ENCODE measurements at places on chromosomes 2 and 18.

DNA sequence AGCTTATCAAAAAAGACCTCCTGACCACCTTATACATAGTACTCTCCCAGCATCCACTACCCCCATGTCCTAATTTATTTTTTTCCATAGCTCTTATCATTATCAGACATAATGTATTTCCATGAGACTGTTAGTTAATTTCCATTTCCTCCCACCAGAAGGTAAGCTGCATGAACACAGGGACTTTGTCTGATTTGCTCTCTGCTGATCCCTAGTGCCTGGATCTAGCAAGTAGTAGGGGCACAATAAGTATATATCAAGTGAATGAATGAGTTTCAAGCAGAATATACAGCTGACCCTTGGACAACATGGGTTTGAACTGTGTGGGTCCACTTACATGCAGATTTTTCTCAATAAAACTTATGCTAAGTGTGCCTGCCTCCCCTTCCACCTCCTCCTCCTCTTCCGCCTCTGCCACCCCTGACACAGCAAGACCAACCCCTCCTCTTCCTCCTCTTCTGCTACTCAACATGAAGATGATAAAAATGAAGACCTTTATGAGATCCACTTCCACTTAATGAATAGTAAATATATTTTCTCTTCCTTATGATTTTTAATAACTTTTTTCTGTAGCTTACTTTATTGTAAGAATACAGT, 53.8 kb downstream of the CTAGE1 start:
- DNase-seq: no peak

- no peak for DNase-seq
Observed at GRCh38 chr2:119147776-119148715, 10.5 kb downstream of the C1QL2 start.

DNA sequence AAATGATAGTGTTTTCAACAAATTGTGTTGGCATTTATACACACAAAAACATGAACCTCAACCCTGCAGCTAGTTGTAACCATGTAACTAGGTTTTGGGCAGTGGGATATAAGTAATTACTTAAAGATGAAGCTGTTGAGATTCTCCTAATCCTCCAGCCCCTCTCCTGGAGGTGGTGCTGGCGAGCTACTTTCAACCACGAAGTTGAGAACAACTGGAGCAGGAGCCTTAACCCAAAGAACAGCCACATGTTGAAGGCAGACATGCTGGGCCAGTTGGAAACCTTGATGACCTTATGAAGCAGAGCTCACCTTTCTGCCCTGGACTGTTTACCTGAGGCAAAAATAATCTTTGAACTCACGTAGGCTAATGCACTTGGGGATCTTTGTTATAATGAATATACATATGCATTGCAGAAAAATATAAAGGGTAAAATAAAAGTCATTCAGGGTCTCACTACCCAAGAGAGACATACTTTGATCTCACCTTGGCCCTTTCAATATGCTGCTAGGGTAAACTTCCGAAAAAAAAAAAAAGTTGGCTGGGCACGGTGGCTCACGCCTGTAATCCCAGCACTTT, 89.6 kb upstream of the NPAS2 start:
- DNase-seq: peak; percentile 27

GRCh38 chr2:46269544-46270273, 27.5 kb upstream of the EPAS1 start:
- no peak for DNase-seq

GRCh38 chr2:187382131-187382530, 65.9 kb downstream of the CALCRL start:
- DNase-seq: no peak

GRCh38 chr2:215746226-215746886, 267.0 kb downstream of the MREG start:
- no peak for DNase-seq

DNA sequence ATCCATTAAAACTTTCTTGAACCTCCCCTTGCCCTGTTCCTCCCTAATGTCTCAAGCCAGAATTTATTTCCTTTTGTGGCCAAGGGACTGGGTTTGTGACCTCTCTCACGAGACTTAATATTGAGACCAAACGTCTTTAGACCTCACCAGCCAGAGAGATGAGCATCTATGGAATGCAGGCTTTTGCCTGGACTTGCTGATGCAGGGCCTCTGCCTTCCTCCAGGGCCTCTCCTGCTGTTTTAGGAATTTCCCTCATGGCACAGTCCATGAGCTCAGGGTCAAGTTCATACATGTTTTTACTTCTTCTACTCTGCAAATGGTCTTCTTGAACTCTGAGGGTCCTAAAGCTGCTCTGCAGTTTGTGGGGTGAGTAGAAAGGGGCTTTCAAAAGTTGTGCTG, 22.3 kb downstream of the IL1B start:
- no peak for DNase-seq

DNA sequence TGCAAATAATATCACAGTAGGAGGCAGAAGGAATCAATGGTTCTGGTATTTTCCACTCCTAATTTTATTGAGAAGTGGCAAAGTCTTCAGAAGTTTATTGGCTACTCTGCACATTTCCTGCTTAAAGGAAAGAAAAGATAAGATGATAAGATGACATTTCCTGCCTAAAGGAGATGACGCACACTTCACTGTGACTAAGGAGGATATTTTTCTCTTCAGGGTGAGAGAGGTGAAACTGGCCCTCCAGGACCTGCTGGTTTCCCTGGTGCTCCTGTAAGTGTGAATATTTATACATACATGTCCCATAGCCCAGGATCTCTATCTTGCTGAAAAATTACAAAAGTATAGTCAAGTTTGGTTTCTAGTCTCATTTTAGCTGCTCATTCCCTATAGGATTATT, 27.9 kb downstream of the COL3A1 start:
- no peak for DNase-seq

DNA sequence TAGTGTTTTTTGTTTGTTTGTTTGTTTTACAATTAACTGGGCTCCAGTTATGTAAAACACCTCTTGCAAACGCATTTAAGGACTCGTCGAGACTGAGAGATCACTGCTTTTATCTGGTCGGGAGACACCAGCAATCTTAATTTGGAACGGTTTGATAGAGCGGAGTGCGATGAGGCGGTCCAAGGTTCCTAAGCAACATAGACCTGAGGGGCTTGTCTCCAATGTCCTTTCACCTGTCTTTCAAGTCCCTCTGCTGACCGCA, 729 bp upstream of the SELENOI start:
- no peak for DNase-seq

DNA sequence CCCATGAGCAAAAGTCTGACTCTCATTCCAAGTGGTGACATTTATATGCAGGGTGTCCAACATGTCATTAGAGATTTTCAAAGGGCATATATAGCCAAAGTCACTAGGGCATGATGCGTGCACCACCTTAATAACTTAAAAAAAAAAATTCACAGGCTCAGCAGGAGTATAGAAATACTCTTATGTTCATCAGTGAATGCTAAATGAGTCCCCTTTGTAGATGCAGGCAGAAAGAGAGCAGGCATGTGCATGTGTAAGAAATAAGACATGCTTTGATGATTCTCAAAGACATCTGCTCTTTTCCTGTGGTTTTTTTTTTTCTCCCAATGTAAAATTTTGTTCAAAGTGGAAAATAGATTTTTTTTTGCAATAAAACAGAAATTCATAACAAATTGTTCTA, 112.3 kb upstream of the AQP4 start:
- DNase-seq: no peak

DNA sequence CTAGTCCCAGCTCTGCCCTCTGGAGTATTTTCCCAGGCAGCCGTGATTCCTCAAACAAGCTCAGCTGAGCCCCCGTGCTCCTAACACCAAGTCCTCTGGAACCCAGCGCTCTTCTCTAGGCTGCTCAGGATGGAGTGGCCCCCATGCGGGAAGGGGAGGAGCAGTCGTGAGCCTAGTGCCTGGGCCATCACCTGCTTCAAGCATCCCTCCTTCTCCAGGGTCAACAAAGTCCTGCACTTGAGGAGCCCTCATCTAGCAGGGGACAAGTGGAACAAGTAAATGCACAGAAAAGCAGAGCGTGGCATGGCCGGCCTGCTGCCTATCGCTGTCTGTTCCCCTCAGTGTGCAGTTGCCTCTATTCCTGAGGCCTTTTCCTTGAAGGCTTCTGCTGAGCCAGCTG, 168.6 kb downstream of the INHBB start:
- no peak for DNase-seq

- DNase-seq: no peak
Observed at GRCh38 chr2:88658326-88658725, 31.1 kb upstream of the EIF2AK3 start.

GRCh38 chr2:234674781-234675201, 177.9 kb upstream of the ARL4C start:
- no peak for DNase-seq

DNA sequence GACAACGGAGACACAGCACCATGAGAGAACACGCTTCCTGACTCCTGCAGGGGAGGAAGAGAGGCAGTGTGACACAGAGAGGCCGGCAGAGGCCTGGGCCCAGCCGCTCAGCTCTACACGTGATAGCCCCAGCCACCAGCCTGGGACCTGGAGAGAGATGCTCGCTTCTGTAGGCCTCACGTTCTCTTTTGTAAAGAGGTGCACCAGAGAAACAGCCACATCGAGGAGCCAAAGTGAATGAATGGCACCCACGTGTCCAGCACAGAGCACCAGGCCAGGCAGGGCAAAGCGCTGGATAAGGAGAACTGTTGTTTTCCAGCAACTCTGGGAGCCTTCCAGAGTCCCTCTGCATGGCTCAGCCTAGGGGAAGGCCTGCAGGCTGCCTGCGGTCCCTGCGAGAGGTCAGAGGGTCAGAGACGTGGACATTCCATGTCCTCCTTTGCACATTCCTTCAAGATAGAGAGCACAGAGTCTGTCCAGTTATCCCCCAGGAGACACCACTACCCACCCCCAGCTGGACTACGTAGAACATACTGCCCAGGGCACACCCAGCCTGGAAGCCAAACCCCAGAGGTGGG, 14.2 kb downstream of the LIMS2 start:
- no peak for DNase-seq

GRCh38 chr2:159208438-159208837, 78.1 kb downstream of the WDSUB1 start:
- DNase-seq: no peak

GRCh38 chr2:24451805-24452501, 39.1 kb upstream of the NCOA1 start:
- DNase-seq: no peak

GRCh38 chr18:59448546-59448945, 89.5 kb upstream of the LMAN1 start:
- DNase-seq: no peak

- DNase-seq: no peak
Observed at GRCh38 chr18:62838475-62839098, 123.2 kb downstream of the PHLPP1 start.

DNA sequence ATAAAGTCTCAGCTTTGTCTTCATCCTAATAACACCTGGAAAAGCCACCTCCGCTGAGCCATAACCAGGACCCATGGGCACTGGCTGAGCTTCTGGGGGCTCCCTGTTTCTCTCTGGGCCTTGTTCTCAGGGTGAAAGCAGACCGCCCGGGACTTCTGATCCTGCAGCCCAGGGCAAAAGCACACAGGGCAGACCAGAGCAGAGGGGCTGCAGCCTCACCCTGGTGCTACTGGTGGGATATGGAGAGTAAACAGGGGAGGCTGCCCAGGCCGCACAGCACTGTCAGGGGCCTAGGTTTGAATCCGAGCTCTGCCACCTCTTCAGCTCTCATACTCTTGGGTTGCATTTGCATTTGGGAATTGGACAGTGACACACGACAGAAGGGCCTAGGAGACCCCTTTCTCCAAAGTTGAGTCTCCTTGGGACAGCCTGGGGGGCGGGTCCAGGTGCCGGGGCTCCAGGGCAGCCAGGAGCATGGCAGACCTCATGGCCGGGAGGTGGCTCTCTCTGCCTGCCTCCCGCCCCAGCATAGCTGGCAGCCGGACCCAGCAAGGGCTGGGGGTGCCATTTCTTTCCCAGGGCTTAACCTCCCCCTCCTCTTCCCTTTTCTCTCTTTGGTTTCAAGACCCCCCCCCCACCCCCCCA, 164.9 kb downstream of the INHBB start:
- no peak for DNase-seq

- DNase-seq: no peak
Observed at GRCh38 chr2:47493317-47494035, 90.5 kb downstream of the MSH2 start.

DNA sequence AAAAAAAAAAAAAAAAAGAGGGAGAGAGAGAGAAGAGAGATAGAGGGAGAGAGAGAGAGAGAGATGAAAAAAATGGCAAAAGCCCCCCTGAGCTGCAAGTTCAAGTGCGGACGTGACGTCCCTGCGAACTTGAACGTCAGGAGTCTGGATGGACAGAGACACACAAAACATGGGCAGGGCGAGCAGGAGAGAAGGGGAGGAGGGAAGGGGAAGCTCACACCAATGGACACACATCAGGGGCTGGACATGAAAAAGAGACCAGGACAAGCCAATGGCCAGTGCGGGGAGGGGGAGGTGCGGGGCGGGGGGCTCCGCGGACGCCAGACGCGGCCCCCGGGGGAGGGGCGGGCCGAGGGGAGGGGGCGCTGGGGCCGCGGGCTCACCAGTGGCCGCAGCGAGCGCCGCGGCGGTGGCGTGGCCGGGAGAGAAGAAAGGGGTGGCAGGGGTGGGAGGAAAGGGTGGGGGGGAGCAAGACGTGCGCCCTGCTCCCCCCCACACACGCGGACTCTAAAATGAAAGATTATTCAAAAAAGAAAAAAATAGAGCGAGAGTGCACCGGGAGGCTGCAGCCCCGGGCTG, at the start of gene BCL11A:
Gene BCL11A (minus strand): TSS at position 160 of the 579 bp plus-strand sequence. CDS start 384 bp downstream, outside the sequence.
- DNase-seq: peak; percentile 25

GRCh38 chr2:150482111-150482510, 5.4 kb downstream of the RND3 start:
- no peak for DNase-seq

GRCh38 chr2:67667054-67667908, 270.1 kb downstream of the ETAA1 start:
- no peak for DNase-seq

GRCh38 chr18:26336572-26336971, 110.3 kb downstream of the TAF4B start:
- no peak for DNase-seq

DNA sequence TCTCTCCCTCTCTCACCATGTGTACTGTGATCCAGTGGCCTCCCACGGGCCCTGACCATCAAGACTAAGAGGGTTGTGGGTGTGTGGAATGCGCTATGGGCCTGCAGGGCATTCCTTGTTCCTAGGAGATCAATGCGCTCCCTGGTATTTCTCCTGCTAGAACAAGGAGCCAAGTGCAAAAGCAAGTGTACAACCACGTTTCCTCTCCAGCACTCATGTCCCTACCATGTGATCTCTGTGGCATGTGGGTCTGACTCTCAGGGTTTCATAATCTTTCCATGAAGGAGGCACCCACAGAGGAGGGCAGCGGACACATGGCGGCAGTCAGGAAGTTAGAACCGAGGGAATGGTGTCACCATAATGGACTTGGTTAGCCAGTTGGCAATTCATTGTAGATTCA, 91.4 kb downstream of the MAPK4 start:
- DNase-seq: no peak

DNA sequence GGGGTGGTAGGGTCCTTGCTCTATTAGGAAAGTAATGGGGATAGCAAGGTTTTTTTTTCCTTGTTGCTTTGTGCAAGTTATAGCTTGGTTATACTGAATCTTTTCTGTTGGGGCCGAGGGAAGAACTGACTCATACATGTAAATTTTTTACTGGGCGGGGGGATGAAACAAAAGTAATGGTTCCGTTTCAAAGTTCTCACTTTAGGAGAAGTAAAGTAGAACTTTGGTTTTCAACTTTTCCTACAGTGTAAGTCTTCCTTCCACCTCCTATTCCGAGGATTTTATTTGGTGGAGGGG, 1.1 kb downstream of the AFTPH start:
- no peak for DNase-seq

- DNase-seq: no peak
Observed at GRCh38 chr2:96164459-96165184, 19.4 kb upstream of the DUSP2 start.

Measured in HEK293T (cell line).